ENCODE measurements at places on chromosomes 1 and 21. TPM values are rescaled to one million over a fixed set of nuclear protein-coding genes. Genes with fewer than 3 reads are reported as not detected.

Gene RGSL1
- total RNA-seq, result not detected

Gene ANGPTL3
- total RNA-seq, result not detected

Gene C1orf56
- 6.9 TPM for total RNA-seq

Gene FCRL6
- not detected for total RNA-seq

Gene ZNF670
- total RNA-seq, result 0.83 TPM

Gene TFF2
- not detected for total RNA-seq

Gene FCRL5
- total RNA-seq, result 0.46 TPM

DNA sequence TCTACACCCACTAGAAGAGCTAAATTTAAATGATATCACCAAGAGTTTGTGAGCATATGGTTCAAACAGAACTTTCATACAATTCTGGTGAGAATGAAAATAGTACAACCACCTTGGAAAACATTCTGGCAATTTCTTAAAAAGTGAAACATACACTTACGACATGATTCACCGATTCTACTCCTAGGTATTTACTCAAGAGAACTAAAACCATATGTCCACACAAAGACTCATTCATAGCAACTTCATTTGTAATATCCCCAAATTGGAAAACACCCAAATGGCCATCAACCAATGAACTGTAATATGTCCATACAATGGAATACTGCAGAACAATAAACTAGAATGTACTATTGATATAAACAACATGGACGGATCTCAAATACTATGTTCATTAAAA, 51.2 kb upstream of the ADAM30 start:
- no peak for DNase-seq

DNA sequence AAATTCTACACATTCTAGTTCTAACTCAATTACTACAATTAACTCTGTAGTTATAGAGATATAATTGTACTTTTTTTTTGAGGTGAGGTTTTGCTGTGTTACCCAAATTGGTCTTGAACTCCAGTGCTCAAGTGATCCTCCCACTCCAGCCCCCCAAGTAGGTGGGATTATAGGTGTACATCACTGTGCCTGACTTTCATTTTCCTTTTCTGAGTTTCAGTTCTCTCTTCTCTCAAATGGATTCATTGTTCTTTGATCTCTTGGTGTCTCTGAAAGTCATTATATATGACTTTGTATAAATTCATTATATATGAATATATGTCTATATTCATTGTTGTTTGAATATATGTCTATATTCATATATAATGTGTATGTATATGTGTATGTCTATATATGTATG, 74.0 kb upstream of the GALNT2 start:
- DNase-seq, result no peak

GRCh38 chr1:240235521-240236288, 144.0 kb downstream of the FMN2 start:
- DNase-seq, result no peak

DNA sequence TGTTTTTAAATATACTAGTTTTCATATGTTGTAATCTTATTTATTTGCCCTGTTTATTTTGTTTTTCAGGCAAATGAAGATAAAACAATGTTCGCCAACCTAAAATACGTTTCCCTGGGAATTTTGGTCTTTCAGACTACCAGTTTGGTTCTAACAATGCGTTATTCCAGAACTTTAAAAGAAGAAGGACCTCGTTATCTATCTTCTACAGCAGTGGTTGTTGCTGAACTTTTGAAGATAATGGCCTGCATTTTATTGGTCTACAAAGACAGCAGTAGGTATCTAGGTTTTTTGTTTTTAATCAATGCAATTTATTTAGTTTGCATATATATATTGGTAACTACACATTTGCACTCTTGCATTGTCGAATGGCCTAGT, 23.7 kb downstream of the SLC35A3 start:
- DNase-seq, result no peak

DNA sequence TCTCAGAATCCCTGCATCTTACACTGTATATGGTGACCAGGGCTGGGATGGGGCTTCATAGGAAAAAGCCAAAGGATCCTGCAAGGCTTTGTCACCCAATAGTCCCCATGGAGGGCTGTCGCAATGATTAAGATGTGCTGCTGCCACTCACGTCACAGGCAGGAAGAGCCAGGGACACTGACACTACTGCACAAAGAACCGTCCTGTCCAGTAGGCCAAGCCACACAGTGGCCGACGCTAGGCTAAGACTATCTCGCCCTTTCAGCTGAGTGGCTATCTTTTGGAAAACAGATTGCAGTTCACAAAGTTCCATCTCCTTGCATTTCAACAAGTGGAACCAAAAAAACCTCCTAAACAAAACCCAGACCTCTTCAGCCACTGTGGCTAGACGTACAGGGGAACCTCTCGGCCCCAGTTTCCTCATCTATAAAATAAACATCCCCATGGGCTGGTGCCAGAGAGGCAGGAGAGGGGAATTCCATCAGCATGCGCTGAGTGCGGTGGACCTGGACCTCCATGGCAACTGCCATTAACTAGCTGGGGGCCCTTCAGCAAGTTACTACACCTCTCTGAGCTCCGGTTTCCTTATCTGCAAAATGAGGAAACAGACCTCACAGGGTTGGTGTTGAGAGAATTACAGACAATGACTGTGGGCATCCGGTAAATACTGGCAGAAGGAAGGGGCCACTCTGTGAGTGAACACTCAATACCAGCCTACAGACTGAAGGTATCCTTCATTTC, 8.7 kb downstream of the CAPZB start:
- no peak for DNase-seq

DNA sequence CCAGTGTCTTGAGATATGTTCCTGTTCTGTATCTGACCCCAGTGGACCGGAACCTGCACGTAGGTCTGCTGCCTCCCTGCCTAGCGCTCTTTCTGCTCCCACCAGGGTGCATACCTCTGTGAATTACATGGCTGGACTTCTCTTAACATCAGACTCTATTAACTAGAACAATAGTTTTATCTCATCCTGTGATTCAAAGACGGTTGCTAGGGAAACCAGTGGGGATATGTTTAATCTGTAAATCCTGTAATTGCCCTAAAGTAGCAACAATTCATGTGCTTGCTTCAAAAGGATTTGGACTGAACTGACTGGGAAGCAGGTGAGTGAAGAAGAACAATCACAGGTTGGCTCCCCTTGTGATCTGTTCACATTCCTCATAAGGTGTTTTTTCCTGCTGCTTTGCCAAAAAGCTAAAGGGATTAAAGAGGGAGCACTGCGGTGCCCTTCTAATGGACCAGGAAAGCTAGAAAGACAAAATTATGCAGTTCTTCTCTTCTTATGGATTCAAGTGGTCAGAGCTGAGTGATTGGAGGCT, 52.7 kb upstream of the DIRAS3 start:
- no peak for DNase-seq

- peak; percentile 47 for DNase-seq
Measured at GRCh38 chr1:31712630-31713029, 8.8 kb upstream of the COL16A1 start.

- DNase-seq, result no peak
Measured at GRCh38 chr1:37035796-37036666, 1.7 kb upstream of the GRIK3 start.

DNA sequence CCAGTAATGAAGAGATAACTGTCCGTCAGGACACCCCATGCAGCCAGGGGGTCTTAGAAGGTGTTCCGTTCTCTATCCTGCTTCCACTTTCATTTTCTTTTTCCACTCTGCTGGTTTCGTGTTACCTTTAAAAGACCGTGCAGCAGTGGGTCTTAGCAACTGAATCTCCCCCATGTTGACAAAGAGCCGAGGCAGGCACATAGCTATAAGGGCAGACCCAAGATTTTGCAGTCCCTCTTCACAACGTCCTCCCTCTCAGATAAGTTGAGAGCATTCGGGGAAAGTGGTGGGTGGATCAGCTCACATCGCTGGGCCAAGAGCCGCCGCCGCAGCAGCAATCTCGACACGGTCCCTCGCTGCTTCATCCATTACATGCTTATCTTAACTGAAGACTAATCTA, 355.5 kb downstream of the LMO4 start:
- no peak for DNase-seq

GRCh38 chr1:12158357-12159092, 8.3 kb upstream of the TNFRSF1B start:
- DNase-seq, result no peak

DNA sequence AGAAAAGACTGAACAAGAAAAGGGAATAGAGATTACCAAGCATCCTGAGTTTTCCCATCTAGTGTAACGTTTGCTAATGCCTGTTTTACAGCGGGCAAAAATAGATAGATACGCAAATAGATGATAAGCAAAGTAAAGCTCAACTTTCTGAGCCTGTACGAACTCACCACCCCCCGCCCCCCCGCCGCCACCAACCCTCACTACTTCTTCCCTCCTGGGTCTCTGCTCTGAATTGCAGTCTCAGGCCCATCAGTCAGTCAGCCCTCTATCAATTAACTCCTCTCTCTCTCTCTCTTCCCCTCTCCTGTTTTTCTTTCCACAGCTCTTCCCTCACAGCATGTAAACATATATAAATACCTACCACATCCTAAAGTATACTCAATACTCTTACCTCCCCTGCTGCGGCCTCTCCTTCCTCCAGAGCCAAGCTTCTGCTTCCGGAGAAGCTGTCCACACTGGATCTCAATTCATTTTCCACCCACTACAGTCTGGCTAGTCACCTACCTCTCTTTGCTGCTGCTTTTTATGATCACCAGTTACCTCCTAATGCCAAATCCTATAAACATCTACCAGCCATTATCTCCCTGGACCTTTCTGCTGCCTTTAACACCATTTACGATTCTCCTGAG, 64.6 kb downstream of the CAPN2 start:
- DNase-seq, result no peak

- DNase-seq, result no peak
Measured at GRCh38 chr1:34865573-34865972, 6.0 kb upstream of the SMIM12 start.

- DNase-seq, result peak; percentile 23
Measured at GRCh38 chr1:31736675-31737074, 27.5 kb downstream of the ADGRB2 start.

DNA sequence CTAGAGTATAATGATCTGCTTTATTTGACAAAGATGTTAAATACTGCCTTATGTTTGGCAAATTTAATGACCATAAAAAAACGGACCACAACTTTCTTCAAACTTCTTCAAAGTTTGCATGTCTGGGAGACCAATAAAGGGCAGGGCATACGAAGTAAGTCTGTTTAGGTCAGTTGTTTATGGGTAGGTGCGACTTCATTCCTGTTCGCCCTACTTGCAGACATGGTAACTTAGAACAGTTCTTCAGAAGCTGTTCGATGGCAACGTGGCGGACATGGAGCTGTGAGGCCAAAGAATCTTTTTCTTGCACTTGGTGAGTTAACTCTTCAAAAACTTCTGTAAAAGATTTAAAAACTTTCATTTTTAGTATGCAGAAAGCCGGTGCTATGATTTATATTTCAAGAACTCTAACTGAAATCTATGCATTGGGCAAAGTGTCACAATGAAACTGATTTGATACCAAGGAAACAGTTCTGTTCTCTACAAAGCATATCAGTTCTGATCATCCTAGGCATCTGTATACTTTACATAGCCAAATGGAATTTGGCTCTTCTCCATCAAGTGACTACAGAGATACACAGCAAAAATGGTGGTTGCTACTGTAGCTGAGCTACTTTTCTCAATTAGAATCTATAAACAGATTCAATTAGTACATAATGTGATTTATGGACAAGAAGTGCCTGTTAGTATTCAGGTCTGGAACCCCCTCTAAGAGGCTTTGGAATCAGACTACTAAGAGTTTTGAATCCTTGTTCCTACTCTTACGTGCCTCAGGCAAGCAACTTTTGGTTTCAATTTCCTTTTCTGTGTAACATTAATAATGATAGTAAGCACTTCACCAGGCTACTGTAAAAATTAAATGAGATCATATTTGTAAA, 25.7 kb downstream of the C21orf91 start:
- DNase-seq, result no peak

GRCh38 chr1:15701784-15702183, 17.7 kb downstream of the PLEKHM2 start:
- DNase-seq, result no peak

DNA sequence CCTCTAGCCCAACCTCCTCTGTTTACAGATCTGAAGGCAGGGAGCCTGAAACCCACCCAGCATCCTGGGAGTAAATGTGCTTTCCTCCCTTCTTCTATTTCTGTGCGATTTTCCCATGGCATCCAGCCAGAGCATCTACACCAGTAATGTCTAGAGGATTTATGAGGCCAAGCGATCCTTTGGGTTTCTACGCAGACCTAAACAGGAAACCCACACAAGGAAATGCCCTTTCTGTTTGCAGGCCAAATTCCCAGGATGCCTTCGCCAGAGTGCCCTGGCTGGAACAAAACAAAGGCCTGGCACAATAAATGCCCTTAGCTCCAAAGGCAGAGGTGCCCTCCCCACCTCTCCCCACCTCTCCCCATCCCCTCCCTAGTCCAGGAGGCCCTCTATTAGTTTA, 110.5 kb upstream of the CDC42BPA start:
- DNase-seq, result no peak

DNA sequence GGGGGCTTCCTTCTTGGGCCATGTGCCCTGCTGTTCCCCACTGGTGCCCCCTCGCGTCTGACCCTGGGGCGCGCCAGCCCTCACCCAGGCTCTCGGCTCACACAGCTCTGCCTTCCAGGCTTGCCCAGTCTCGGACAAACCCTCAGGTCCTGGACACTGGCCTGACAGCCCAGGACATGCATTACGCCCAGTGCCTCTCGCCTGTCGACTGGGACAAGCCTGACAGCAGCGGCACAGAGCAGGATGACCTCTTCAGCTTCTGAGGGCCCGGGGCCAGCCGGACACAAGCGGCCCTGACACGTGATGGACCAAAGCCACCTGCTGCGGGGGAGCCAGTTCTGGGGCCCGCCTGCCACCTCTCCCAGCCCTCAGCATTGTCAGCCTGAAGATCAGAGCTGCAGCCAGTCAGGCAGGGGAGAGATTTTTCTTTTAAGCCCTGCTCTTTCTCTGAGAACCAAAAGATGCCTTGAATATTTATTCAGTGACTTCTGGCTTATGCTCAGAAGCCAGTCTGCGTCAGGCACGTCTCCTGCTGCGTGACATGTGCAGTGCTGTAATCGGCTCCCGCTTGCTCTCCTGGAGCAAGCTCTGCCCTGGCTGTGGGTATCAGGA, 23.4 kb downstream of the LDLRAP1 start:
- DNase-seq, result peak; percentile 84

DNA sequence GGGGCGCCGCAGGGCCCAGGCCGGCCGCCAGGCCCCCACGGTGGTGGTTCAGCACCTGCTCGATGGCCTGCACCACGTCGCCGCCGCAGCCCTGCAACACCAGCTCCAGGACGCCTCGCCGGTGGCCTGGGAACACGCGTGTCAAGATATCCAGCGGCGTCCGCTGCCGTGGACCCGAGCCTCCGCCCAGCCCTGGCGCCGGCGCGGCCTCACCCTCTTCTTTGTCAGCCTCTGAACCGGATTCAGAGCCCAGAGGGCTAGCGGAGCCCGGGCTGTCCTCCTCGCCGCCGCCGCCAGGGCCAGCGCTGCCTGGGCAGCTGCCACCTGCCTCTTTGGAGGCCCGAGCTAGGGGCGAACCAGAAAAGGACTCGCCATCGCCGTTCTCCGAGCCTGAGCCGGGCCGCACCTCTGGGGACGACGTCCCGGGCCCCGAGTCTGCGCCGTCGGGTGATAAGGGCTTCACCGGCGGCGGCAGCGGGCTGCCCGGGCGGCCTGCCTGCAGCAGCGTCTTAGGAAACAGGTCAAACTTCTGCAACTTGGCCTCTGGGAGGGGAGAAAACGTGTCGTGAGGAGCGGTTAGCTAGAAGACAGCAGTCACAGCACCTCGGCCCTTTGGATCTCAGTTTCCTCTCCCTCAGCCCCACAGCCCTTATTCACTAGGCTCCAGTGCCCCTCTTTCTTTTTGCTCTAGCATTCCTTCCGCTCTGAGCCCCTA, 3.9 kb downstream of the DMRTA2 start:
- DNase-seq, result no peak

GRCh38 chr1:35958558-35958957, 27.7 kb downstream of the AGO3 start:
- no peak for DNase-seq
